ENCODE measurements at places on chromosomes 3 and 15.

- DNase-seq: no peak
Measured at GRCh38 chr15:57994221-57995049, 71.1 kb downstream of the ALDH1A2 start.

DNA sequence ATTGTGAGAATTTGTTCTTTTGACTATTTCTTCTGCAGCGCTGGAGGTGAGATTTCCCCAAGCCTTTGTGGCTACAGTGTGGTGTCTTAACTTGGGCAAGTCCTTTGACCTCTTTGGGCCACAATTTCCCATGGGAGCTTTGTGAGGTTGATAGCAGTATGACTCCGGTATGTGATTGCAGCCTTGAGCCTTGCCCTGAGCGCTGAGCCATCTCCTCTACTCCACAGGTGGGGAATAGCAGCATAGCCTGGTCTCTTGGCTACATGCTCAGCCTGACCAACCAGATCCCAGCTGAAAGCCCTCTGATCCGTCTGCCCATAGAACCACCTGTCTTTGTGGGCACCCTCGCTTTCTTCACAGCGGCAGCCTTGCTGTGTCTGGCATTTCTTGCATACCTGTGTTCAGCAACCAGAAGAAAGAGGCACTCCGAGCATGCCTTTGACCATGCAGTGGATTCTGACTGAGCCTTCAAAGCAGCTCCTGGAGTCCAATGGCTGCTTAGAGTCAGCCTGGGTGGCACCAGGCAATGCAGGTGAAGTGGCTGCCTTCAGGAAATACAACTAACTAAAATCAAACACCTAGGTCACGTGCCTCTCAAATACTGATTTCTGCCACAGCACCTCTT, 30.0 kb upstream of the RPL14 start:
- no peak for DNase-seq

- no peak for DNase-seq
Measured at GRCh38 chr15:72404356-72404755, 6.3 kb downstream of the TMEM202 start.

GRCh38 chr3:14989943-14990779, 42.8 kb downstream of the NR2C2 start:
- DNase-seq: no peak

- DNase-seq: no peak
Measured at GRCh38 chr3:53949541-53949940, 57.9 kb upstream of the SELENOK start.

DNA sequence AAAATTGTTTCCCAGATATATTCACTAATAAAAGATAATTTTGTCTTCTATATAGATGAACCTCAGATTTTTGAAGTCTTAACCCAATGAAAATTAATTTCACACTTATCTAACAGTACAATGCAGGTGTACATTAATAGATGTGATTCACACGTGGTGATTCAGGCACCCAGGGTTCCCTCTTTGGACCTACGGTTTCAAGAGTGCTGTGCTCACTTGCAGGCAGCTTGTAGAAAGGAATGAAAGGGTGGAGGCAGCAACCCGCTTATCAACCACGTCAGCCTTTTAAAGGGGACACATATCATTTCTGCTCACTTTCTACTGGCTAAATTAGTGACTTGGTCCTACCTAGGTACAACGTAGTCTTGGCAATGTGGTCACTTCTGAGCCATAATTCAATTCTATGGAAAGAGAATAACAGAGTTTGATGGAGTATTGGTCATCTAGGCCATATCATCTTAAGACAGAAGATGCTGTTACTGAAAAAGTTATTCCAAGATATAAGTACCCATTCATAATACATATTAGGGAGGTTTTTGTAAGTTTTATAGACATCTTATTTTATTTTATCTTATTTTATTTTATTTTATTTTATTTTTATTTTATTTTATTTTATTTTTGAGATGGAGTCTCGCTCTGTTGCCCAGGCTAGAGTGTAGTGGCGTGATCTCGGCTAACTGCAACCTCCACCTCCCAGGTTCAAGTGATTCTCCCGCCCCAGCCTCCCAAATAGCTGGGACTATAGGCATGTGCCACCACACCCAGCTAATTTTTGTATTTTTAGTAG, 37.9 kb downstream of the ACP3 start:
- DNase-seq: no peak

GRCh38 chr15:28107111-28107903, 8.2 kb upstream of the OCA2 start:
- no peak for DNase-seq

- no peak for DNase-seq
Measured at GRCh38 chr3:146166826-146167225, 5.8 kb upstream of the PLOD2 start.

DNA sequence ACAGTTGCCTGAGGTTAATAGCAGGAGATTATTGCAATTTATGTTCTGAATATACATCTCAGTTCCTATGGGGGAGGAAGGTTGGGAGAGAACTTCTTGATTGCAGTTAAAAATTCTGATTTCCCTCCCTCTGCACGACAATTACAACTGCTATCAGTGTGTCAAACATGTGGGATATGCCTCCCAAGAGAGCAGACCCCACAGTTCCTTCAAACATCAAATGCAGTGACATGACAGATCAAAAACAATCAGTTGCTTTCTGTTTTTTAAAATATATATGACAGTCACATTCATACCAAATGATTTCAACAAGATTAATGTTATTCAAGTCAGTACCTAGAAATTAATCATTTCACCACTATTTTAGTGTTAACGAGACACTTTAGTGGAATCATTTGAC, 639.0 kb downstream of the EDEM1 start:
- DNase-seq: no peak

DNA sequence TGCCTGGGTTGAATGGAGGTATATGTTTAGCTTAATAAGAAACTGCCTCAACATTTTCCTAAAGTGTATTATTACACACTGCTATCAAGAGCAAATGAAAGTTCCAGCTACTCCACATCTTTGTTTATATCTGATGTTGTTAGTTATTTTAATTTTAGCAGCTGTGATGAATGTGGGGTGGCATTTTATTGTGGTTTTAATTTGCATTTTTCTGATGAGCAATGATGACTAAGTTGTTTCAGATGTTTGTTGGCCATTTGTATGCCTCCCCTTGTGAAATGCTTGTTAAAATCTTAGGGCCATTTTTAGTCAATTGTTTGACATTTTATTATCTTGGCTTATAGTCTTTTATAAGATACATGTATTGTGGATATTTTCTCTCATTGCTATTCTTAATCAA, 260.4 kb upstream of the SLCO3A1 start:
- DNase-seq: no peak

DNA sequence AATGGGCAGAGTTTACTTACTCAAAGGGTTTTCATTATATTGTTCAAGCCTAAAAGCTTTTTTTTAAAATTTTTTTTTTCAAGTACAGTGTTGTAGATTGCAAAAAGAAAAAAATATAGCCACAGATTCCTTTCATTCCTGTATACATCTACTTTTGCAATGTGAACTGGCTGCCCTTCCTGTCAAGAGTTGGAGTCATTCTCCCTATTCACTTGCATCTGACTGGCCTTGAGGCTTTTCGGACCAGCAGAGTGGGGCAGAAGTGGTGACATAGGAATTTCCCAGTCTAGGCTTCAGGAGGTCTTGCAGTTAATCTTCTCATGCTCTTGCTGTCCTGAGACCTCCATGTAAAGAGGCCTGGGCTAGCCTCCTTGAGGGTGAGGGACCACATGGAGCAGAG, 218.3 kb upstream of the CFAP20DC start:
- no peak for DNase-seq

GRCh38 chr3:153785901-153786300, 335.3 kb upstream of the ARHGEF26 start:
- DNase-seq: no peak

DNA sequence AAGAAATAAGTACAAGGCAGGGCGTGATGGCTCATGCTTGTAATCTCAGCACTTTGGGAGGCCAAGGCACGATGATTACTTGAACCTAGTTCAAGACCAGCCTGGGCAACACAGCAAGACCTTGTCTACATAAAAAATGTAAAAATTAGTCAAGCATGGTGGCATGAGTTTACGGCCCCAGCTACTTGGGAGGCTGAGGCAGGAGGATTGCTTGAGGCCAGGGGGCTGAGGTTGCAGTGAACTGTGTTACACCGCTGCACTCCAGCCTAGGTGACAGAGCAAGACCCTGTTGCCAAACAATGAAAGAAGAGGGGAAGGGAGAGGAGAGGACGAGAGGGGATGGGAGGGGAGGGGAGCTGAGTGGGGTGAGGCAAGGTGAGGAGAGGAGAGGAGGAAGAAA, 152.7 kb upstream of the PRICKLE2 start:
- DNase-seq: no peak

DNA sequence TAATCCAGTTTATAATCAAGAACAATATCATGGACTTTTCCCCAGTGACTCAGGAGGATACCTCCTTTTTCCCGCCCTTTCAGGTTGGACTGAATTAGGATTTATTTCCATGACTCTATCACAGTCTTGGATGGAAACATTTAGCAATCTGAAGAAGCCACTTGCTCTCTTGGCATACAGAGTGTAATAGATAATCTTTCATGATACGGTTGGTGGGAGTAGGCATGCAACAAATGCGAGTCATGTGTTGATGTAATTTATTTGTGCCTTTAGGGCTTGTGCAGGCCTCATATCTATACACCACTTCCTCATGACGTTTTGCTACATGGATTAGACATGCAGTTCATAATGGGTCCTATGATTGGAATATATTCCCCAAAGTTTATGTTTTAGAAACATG, 54.2 kb upstream of the MCTP2 start:
- DNase-seq: no peak

- DNase-seq: no peak
Measured at GRCh38 chr3:33758864-33759263, 39.6 kb upstream of the PDCD6IP start.

DNA sequence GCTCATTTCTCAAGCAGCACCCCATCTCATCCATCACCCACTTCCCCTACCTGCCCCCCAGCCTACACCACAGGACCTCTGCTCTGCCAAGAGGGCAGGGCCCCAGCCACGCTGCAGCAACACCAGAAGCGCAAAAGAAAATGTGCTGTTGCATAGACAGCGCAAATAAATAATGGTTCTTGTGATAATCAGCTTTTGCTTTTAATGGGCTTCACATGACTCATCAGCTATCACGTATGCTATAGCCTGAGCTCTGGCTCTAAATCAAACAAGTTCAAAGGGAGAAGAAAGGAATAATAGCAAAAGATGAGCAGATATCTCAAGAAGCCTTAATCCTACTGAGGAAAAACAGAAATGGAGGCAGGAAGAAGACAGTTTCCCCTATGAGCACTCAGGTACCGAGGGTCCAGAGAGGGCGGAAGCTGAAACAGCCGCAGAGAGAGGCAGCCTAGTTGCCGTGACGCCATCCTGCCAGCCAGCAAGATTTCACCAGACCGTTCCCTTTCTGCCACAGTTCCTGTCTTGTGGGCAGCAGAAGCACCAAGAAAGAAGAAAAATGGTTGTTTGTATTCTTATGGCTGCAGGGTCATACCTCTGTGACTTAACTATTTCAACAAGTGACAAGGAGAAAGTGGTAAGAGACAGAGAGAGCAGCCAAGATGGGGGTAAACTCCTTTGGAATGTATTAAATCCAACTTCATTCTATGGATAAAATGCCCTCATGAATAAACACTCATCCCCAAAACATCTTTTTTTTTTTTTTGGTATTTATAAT, 22.0 kb downstream of the RAB27A start:
- no peak for DNase-seq

DNA sequence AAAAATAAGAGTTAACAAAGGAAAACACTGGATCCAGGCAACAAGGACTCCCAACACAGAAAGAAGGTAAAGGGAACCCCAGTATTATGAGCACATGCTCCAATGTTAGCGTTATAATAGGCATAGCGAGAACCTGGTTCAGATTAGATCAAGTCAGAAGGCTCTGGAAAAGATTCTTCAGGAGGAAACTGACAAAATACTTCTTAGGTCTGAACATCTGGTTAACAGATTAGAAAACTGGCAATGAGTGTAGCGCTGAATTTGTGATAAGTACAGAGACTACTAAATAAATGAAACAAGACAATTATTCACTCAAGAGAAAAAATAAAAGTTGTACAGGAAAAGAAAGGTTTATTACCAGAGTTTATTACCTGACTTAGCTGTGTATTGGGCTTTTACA, 146.1 kb downstream of the DPH6 start:
- no peak for DNase-seq

DNA sequence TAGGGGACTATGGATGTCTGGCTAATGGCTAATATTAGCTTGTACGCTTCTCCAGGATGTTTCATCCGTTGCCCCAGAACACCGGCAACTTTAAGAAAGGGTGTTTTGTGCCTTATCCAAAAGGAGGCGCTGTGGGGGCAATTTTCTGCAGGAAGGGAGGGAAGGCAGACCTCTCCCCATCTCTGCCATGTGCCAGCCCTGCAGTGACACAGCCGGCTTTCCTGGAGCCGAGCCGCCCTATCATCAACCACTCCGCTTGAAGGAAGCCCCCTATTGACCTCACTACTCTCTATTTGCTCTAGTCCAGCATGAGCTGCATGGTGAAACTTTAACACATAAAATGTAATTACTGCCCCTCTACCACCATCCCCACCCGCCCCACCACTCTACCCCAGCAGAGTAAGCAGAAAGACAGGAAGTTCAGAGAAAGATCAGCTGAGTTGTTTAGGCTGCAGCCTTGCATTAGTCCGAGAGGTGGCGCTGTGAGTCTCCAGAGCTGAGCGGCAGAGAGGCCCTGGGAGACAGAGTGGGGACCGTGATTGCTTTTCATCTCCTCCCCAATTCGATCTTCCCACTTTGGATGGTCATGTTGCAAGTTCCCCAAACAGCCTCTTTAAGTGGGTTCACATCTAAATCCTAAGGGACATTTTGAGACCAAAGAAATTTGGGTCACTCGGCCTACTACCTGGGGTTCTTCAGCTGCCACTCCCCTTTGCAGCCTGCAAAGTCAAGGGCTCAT, 24.5 kb upstream of the RAD18 start:
- DNase-seq: no peak

- no peak for DNase-seq
Measured at GRCh38 chr3:59192473-59192872, 142.6 kb upstream of the CFAP20DC start.

DNA sequence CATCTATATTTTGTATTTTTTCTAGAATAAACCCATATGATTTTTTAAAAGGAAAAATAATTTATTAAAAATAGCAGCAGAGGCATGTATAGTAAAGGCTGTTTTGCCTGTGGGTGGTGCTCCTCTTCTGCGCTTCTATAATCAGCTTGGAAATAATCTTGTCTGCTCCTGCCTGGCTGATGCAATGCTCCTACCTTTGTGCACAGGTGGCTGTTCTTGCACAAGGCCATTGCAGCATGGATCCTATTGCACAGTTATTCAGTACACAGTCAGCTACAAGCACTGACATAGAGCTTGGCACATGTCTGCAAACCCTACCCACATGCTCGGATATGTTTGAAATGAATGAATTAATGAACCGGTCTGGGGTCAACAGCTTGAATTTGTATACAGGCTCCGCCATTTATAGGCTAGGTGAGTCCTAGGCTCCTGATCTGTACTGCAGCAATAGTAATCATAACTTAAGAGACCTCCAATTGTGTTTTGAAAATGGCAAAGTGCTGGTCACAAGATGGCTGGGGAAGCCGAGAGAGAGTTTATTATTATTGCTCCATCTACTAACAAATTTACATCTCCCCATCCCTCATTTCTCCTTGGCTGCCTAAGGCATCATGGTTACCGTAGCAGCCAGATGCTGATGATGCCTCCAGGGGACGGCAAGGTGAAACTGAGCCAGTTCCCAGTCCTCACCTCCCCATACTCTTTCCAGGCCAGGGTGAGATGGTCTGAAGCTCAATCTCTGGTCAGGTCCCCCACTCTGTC, 532 bp upstream of the RTP1 start:
- no peak for DNase-seq
